ENCODE measurements at places on chromosomes 4 and X.

- DNase-seq: no peak
These were observed 235.1 kb downstream of the PPARGC1A start for GRCh38 chr4:23654791-23655190.

DNA sequence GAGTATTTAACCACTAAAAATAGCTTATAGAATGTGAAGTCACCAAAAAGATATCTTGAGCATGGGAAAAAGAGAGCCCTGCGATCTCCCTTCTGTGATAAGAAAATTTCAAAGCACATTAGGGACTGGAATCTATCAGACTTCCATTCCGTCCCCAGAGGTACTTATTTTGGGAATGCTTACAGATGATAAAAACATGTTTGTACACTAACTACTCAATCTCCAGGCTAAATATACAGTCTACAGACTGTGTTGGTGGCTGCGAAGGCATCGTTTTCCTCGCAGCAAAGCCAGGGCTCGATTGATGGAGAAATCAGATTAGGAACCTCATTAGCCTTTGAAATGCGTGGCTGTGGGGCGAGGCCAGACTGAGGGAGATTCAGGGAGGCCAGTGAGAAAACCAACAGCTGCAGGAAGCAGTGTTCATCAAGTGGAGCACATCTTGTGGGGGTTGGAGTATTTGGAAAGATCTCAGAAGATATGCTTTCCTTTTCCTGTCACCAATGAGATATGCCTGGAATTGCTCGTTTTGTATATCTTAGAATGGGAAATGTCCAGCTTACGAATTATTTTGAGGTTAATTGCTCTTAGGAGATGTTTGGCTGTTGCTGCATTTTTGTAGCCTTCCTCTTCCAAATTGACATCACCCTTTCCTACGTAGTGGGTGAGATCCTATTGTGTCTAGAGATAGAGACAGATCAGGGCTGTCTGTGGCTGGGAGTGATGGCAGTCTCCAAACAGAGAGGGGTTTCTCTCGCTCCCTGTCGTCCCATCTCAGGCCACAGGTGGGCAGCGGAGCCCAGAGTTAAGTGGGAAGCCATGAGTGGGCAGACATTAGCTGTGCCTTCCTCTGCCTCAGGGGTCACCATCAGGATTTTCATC lies 224.9 kb upstream of the FAT1 start:
- DNase-seq: no peak

DNA sequence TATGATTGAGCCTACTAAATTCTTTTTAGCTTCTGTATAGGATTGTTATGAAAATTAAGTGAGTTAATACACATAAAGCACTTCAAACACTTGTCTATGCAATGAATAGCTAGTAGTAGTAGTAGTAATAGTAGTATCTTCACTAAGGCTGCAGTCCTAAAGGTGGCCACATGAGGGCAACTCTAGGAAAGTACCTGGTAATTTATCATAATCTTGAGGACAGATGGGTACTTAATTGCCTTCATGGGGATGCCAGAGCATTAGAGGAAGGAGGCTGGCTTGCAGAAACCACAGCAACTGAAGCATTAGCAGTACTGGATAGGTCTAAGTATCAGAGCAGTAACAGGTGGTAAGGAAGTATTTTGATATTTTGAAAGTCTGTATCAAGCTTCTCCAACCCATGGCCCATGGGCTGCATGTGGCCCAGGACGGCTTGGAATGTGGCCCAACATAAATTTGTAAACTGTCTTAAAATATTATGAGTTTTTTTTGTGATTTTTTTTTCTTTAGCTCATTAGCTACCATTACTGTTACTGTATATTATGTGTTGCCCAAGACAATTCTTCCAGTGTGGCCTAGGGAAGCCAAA lies 17.3 kb downstream of the NIPAL1 start:
- no peak for DNase-seq

DNA sequence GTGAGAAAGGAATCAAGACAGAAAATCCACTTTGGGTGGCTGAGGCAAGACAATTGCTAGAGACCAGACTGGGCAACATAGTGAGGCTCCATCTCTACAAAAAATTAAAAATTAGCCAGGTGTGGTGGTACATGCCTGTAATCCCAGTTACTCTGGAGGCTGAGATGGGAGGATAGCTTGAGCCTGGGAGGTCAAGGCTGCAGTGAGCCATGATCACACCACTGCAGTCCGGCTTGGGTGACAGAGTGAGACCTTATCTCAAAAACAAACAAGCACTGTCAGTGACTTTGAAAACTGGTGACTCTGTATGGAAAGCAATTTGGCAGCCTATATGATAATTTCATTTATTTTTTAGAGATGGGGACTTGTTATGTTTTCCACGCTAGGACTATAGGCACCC lies 2.3 kb upstream of the ELOVL6 start:
- no peak for DNase-seq

GRCh38 chr4:7960790-7961655 lies 21.4 kb upstream of the AFAP1 start:
- no peak for DNase-seq

DNA sequence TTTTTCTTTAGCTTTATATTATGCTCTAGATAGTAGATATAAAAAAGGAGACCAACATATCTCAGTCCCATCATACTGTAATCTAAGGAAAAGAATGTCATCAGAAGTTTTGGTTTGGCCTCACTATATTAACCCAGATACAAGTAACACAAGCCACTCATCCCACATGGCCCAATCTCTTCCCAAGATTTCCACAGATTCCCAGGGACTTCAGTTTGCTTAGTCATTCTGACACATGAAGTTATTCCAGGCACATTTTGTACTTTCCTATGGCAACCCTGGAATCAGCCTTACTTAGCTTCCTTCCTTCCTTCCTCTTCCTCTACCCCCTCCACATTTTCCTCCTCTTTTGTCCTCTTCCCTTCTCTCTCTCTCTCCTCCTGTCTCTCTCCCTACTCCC lies 21.7 kb upstream of the DCLK2 start:
- no peak for DNase-seq

- no peak for DNase-seq
These were observed 169.1 kb downstream of the UNC5C start for GRCh38 chr4:95379633-95380032.

GRCh38 chr4:160831165-160831922 lies 1332.5 kb downstream of the FSTL5 start:
- DNase-seq: no peak

DNA sequence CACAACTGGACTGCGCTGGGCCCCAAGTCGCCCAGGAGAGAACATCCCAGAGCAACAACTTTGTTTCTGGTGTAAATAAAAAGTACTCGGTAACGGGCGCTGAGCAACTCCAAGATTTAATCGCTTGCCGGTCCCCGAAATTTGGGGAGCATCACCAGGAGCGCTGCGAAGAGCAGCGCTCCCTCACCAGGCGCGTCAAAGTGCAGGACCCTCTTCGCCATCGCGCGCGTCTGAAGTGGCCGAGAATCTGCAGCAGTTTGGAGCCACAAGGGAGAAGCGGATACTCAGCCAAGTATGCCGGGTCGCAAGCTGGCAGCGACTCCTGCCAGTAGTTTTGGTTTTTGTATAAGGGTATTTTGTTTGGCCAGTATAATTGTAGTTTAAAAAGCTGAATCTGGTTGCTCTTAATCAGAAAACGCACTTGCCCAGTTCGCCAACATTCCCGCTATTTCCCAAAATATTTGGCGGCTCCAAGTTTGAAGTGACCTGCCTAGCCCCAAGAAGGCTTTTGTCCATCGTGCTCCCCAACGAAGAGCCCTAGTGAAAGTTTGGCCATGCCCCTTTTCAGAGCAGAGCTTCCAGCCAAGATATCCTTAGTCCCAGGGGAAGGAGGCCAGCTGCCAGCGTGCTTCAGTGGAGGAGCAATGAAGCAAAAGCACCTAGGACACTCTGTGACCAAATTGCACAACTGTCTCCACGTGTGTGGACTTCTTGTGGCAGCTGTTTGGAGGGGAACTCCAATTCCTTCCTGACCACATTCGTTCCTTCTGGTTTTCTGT lies 557 bp upstream of the KDR start:
- no peak for DNase-seq

DNA sequence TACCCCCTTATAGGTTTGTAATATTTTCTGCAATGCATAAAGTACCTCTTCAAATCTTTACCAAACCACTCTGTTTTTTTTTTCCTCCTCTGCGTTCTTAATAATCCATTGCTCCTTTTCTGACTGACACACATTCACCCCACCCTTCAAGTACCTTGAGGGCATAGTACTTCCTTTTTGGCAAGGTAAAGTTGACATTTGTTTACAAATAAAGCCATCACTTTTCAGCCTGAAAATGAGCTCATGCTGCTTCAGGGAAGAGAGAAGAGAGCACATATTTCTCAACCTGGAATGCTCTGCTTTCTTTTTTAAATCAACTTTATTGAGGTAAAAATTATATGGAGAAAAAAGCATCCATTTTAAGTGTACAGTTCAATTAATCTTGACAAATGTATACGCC lies 113.9 kb downstream of the AGTR2 start:
- no peak for DNase-seq

- DNase-seq: peak; percentile 28
These were observed 66.0 kb downstream of the TBL1X start for GRCh38 chrX:9530848-9531274.

- no peak for DNase-seq
These were observed 3.8 kb upstream of the DCAF4L1 start for GRCh38 chr4:41977709-41978108.

GRCh38 chr4:60989141-60989540 lies 211.0 kb upstream of the ADGRL3 start:
- no peak for DNase-seq

DNA sequence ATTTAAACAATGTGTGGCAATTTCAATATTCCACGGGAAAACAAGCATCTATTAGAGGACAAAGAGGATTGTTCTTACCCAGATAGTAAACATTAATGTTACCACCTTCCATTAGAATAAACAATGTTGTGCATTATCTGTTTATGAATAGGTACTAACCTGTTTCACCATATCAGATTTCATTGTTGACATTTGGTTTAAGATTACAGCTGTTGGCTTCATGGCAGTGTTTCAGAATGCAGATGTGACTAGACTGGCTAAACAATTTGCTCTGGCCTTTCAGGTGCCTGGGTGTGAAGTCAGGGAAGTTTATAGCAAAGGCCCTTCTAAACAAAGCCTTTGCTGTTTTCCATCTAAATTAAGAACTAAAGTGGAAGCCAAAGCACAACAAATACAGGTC lies 464.7 kb upstream of the FAM47C start:
- no peak for DNase-seq

- DNase-seq: no peak
These were observed 98.7 kb downstream of the SORBS2 start for GRCh38 chr4:185713272-185713671.

- DNase-seq: no peak
These were observed 126.9 kb upstream of the GPRIN3 start for GRCh38 chr4:89434364-89434988.

- DNase-seq: no peak
These were observed 40.2 kb upstream of the HGFAC start for GRCh38 chr4:3401436-3402171.

- DNase-seq: no peak
These were observed 196.8 kb downstream of the IL15 start for GRCh38 chr4:141833209-141833608.

- no peak for DNase-seq
These were observed 216.4 kb upstream of the AFF2 start for GRCh38 chrX:148284056-148284455.

GRCh38 chr4:68288393-68288740 lies 42.9 kb upstream of the TMPRSS11B start:
- DNase-seq: no peak

DNA sequence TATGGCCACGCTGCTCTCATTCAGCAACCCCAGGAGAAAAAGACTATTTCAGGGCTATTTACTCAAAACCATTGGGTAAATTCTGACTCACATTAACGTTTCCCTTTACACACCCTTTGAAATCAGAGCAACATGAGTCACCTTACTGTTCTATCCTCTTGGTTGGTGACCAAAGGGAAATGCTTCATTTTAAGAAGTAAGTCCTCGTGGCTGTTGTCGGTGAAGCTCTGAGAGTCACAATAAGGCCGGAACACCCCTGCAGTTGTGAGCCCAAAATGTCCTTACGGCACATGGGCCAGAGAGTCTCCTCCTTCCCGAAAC lies 56.3 kb upstream of the SPRY1 start:
- no peak for DNase-seq

DNA sequence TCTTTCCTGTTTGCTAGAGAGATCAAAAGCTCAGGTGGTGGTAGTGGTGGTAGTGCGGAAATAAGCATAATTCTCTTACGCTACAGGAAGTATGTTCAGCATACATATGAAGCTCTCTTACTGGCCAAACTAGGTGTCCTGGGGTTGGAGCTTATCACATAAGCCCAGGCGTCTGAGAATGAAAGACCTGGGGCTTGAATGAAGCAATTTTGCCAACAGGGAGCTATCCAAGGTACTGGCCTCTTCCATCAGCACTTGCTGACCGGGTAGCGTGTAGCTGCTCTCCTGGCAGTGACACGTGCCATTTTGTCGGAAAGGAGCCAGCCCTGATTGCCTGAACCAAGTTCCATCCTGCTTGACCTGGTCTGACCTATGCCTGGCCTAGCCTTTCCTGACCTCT lies 65.9 kb upstream of the HPF1 start:
- no peak for DNase-seq

- DNase-seq: no peak
These were observed 83.6 kb downstream of the GAB1 start for GRCh38 chr4:143420227-143420626.

- DNase-seq: no peak
These were observed 92.4 kb downstream of the NEUROG2 start for GRCh38 chr4:112423591-112423990.

DNA sequence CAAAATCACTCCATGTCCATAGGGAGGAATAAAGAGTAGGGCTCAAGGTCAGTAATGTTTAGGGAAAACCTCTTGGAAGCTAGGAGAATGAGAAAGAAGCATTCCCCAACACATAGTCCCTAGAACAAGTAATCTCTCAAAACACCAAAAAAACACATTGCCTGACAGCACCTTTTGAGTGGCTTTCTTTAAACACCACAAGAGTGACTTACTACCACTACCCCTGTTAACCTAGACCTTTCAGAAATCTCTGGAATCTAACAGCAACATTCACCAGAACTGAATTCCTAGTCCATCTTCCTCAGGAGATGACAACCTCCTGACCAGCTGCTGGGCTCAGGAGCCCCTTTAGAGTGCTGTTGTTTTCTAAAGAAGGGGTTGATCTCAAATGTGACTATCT lies 142.2 kb downstream of the SOWAHB start:
- no peak for DNase-seq

DNA sequence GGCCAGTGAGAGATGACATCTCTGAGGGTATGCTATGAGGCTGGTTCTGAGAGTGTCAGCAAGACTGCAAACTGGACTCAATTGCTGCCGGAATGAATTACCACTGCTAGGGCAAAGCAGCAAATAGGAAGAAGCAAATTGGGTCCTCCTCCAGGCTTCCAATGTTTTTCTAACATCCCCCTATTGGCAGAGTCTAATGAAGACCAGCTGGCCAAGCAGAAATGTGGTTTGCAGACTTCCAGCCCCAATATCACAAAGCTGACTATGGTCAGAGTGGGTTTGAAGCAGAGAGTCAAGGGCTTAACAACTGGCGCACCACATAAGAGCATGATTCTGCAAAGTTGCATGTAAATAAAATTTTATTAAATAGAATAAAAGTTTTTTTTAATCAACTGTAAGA lies 225.4 kb upstream of the GLRA2 start:
- DNase-seq: no peak

- DNase-seq: no peak
These were observed 168.7 kb downstream of the PRDM5 start for GRCh38 chr4:120753854-120754253.

Data from GM19239 (cell line).